T-helper 1 cell (primary cell): ENCODE measurements at places on chromosomes 2 and 18.

DNA sequence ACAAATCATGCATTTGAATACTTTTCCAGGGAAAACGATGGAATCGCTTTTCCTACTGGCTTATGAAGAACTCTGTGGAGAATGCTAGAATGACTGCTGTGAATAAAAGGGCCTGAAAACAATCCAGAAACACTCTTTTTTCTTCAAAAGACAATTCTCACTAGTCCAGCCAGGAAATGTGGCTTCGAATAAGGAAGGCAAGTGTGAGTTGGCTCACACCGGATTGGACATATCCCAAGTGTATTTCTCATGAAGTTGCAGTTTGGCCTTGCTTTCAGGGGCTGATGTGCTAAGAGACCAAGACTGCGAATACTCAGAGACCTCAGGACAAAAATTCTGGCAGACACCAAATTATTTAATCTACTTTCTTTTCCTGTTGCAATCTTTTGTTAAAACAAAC is 54.1 kb downstream of the FIGN start:
- no peak for DNase-seq

DNA sequence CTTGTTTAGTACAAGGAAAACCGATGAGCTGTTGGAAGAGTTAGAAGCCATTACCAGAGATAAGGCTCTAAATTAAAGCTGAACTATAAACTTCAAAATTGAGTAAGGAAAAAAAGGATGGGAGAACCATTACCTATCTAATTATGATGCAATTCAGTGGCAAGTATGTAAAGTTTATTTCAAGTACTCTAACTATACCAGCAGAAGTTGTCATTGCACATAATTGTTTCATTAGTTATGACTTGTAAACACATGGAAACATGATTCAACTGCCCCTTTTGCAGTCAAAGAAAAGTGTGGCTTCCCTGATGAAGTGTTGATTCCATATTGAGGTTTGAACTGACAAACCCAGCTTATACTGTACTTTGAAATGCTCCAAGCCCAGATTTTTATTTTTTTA is 324.1 kb upstream of the KCNJ3 start:
- DNase-seq, result no peak

- no peak for DNase-seq
Measured at GRCh38 chr2:23385748-23386338, 864 bp downstream of the KLHL29 start.

- no peak for DNase-seq
Measured at GRCh38 chr2:58569475-58570185, 328.5 kb upstream of the FANCL start.

- DNase-seq, result no peak
Measured at GRCh38 chr2:148979919-148980277, 58.6 kb upstream of the LYPD6B start.

DNA sequence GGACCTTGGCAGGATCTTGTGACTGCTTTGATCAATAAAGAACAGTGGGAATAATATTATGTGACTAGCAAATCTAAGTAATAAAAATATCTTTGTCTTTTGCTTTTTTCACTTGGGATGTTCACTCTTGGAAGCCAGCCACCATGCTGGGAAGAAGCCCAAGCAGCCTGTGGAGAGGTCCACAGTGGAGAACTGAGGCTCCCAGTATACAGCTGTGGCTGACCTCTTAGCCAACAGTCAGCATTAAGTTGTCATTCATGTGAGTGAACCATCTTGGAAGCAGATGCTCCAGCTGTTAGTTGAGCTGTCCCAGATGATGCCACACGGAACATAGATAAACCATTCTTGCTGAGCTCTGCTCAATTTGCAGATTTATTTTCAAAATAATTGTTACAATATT is 160.0 kb downstream of the OSR1 start:
- no peak for DNase-seq

DNA sequence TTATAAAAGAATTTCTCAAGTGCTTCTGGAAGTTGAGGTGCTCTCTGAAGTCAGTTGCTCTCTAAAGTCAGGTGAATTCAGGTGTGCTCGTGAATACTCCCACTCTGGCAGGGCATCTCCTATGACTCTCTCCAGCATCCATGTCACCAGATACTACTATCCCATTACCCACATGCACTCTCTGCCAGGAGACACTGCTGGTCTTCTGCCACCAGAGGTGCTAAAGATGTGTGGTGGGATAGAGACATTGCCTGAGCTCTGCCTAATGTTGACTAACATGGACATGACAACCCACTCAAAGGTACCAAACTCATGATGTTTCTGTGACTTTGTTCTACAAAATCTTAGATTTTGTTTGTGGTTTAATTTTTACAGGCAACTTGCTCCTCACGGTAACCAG is 106.4 kb upstream of the HNRNPA3 start:
- DNase-seq, result no peak

DNA sequence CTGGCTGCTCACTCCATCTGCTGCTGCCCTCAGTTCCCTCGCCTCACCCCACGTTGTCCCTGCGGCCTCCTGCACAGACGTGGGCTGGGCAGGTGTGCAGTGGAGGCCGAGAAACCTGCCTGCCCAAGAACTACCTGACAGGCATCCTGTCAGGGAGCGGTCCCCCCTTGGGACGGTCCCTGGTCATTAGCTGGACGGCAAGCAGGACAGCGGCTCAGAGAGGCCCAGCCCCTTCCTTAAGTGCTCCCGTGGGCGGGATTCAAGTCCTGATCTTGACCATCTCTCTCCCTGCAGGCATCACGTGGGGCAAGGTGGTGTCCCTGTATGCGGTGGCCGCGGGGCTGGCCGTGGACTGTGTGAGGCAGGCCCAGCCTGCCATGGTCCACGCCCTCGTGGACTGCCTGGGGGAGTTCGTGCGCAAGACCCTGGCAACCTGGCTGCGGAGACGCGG is 11.3 kb downstream of the BOK start:
- DNase-seq, result no peak

DNA sequence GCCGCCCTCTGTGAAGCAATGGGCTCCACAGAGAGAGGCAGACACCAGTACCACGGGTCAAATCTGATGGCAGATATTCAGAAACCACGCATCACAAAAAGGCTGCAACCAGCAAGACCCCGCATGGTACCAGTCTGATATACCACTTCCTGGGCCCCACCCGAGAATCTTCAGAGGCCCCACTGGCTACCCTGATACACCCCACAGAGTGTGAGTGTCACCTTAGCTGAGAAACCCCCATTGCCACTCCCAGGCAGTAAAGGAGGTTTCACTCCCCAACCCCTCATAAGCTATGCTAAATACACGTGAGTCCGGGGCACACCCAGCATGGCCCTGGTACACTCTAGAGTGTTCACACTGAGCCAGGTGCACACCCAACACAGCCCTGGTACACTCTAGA is 160.0 kb downstream of the EIPR1 start:
- no peak for DNase-seq

- DNase-seq, result no peak
Measured at GRCh38 chr2:69831354-69831905, 2.0 kb downstream of the GMCL1 start.

- no peak for DNase-seq
Measured at GRCh38 chr2:73601780-73602179, 40.4 kb downstream of the NAT8 start.
